ENCODE measurements at places on chromosomes 7 and 10.

GRCh38 chr10:44640429-44640828 is 255.5 kb upstream of the CXCL12 start:
- no peak for DNase-seq

DNA sequence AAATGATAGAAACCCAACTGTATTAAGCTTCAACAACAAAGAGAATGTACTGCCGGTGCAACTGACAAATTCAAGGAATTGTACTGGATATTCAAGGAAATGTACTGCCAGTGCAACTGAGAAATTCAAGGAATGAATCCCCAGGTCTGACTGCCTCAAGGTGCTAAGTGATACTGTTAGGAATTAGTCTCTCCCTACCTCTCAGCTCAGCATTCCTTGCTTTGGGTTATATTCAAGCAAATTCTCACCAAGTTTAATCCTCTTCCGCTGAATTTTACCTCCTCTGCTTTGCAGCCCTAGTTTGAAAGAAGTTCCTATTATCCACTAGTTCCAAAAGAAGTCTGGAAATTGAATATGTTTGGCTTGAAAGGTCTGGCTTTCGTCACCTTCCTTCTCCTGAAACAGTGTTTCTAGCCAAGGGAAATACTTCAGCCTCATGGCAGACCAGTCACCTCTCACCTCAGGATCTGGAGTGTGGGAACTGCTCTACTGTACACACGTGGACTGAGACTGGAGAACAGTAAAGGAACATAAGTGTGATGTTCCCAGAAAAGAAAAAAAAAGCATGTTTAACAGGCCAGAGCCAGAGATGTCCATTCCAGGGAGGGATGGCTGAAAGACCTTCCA is 60.4 kb downstream of the SORCS1 start:
- no peak for DNase-seq

- DNase-seq = no peak
Measured at GRCh38 chr7:83271212-83272099, 108.8 kb upstream of the PCLO start.

DNA sequence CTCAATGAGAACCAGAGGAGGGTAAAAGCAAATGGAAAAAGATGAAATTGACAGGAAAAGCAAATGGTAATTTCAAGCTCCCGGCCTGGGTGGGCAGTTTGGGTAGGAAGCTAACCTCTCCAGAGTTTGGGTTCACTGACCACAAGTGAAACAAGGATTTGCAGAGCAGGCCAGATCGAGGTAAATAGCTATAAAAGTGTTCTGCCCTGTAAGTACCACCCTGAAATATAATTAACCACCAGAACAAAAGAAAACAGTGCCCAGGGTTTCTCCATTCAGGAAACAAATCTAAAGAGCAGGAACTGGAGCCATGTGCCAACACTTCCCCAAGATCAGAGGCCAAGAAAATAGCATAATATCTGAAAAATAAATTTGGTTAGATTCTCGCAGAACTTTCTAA is 276.7 kb upstream of the MEOX2 start:
- no peak for DNase-seq

Measured in CD8-positive, alpha-beta T cell (primary cell).